ENCODE measurements at places on chromosomes 11 and 22. TPM values are rescaled to one million over a fixed set of nuclear protein-coding genes. Genes with fewer than 3 reads are reported as not detected.

DNA sequence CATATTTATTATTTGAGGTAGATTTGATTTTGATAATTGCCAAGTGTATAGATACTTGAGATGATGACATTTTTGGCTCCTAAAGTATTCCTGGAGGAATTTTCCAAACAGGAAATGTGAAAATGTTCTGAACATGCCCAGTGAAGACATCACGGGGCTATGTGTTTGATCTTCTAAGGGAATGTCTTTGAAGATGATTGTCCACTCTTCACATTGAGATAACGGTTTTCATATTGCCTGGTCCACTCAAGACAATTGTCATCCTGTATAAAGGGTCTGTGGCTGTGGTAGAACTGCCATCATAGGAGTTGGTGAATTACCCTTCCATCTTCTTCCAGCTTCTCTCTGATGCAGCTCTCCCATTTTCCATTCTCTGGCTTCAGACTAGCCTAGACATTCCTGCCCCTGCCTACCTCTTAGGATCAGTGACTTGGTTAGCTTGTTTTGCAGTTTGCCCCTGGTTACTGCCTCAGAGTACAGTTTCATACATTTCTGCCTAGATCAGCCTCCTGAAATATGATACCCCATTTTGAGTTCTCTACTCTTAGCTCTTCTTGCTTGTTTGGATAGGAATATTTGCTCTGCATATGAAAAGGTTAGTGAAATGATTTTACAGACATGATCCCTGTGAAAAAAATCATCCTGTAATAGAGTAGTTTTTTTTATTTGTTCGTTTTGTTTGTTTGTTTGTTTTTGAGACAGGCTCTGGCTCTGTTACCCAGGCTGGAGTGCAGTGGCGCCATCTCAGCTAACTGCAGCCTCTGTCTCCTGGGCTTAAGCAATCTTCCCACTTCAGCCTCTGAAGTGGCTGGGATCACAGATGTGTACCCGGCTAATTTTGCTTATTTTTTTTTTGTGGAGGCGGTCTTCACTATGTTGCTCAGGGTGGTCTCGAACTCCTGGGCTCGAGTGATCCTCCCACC, 111.4 kb upstream of the SORL1-AS1 start:
- H3K4me3 ChIP-seq: no peak overlapping the region
- no peak for DNase-seq
- H3K27me3 ChIP-seq: no peaks in the 10 kb centered on the region
- peaks cover 64% of the 10 kb centered on the region for H3K36me3 ChIP-seq

The THRSP gene
- not detected for total RNA-seq

- no peak overlapping the region for H3K27ac ChIP-seq
- H3K36me3 ChIP-seq: no peaks in the 10 kb centered on the region
- H3K4me1 ChIP-seq: peaks cover 2% of the 10 kb centered on the region
- peaks cover 9% of the 10 kb centered on the region for H3K27me3 ChIP-seq
- DNase-seq: peak; percentile 66
- H3K4me3 ChIP-seq: no peak overlapping the region
These were observed 33.2 kb upstream of the CAVIN3 start for GRCh38 chr11:6353367-6353987.

GRCh38 chr11:110430267-110431050, 711 bp downstream of the FDX1 start:
- H3K4me3 ChIP-seq: peak overlapping the region; percentile 98
- DNase-seq: peak; percentile 38
- no peaks in the 10 kb centered on the region for H3K27me3 ChIP-seq

GRCh38 chr11:71499546-71499945, 27.5 kb upstream of the KRTAP5-7 start:
- peaks cover 6% of the 10 kb centered on the region for H3K4me1 ChIP-seq
- H3K36me3 ChIP-seq: peaks cover 56% of the 10 kb centered on the region
- no peaks in the 10 kb centered on the region for H3K27me3 ChIP-seq
- H3K4me3 ChIP-seq: no peak overlapping the region
- no peak for DNase-seq

DNA sequence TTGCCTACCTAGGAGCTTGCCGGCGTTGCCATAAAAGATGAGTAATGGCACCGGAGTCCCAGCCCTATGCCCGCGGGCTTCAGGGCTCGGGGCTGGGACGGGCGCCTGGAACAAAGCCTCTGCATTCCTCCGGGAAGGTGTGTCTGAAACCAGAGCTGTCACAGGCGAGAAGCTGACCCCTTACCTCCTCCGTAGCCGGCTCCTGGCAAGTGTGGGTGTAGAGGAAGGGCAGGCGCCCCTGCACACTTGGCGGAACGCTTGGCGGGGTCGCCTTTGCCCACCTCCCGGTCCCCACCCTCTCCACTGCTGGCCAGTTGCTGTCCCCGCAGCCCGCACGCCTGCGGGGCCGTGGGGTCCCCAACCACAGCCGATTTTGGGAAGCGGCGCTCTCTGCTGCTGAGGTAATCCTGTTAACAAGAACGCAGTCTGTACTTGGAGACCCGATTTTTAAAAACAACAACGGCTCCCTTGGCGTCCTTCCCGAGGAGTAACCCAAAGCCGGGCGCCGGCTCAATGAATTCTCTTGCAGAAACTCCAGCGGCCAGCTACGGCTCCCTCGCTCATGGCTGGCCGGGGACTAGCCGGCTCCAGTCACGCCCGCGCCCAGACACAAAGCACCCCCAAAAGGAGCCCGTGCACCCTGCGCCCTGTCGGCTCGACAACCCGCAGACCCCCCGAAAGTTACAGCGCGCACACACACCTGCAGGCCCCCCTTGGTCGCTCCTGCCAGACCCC, 89.2 kb downstream of the PLEKHA7 start:
- peaks cover 59% of the 10 kb centered on the region for H3K27me3 ChIP-seq
- no peak overlapping the region for H3K27ac ChIP-seq
- DNase-seq: no peak
- no peaks in the 10 kb centered on the region for H3K36me3 ChIP-seq

DNA sequence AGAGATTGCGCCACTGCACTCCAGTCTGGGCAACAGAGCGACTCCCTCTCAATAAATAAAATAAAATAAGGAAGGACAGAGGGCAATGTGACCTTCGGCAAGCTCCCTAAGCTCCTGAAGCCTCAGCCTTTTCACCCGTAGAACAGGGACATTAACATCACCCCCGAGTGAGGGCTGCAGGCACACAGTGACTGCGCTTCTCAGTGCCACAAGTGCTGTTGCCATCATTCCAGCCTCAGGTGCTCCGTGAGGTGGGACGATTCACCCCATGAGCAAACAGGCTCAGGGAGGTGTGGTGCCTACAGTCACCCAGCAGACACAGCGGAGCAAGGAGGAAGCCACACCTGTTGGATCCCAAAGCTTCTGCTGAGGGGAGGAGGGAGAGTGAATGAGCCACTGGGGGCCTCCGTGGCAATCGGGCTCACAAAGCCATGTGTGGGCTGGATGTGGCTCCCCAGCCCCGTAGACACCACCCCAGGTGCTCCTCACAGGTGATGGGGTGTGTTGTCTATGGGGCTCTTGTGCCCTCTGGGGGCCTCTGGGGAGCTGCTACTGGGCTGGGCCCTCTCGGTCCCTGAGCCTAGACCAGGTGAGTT, 9.1 kb upstream of the TCF20 start:
- H3K27ac ChIP-seq: no peak overlapping the region
- H3K4me1 ChIP-seq: peaks cover 10% of the 10 kb centered on the region
- H3K27me3 ChIP-seq: peaks cover 10% of the 10 kb centered on the region
- DNase-seq: no peak

DNA sequence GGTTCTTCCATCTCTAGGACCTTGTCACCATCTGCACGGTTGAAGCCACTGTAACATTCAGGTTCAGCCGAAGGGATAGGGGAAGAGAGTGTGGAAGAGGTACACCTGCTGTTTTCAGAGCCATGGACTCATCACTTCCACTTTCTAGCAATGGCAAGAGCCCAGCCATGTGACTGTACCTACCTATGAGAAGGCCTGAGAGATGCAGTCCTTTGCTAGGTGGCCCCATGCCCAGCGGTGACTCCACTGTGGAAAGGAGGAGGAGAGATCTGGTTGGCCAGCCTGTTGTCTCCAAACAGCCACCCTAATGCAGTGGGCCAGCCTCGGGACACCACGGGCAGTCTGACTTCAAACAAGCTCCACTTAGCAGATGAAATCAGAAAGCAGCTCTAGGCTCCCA, 16.0 kb downstream of the RASD2 start:
- H3K4me3 ChIP-seq: no peak overlapping the region
- H3K27me3 ChIP-seq: peaks cover 8% of the 10 kb centered on the region
- H3K36me3 ChIP-seq: no peaks in the 10 kb centered on the region
- peaks cover 15% of the 10 kb centered on the region for H3K4me1 ChIP-seq
- no peak for DNase-seq

All from activated CD8-positive, alpha-beta T cell treated with anti-CD3 and anti-CD28 coated beads, Interleukin-2, amount 10 ng/mL, durations not matched to agents 7 days and 5 days (primary cell).